ENCODE measurements at places on chromosomes 4 and X.

GRCh38 chr4:73653695-73654106 is 33.5 kb upstream of the RASSF6 start:
- DNase-seq, result peak; percentile 52

- no peak for DNase-seq
These were observed 4.3 kb upstream of the TSPAN5 start for GRCh38 chr4:98662626-98663225.

- no peak for DNase-seq
These were observed 251.1 kb downstream of the GLUD2 start for GRCh38 chrX:121298499-121298898.

DNA sequence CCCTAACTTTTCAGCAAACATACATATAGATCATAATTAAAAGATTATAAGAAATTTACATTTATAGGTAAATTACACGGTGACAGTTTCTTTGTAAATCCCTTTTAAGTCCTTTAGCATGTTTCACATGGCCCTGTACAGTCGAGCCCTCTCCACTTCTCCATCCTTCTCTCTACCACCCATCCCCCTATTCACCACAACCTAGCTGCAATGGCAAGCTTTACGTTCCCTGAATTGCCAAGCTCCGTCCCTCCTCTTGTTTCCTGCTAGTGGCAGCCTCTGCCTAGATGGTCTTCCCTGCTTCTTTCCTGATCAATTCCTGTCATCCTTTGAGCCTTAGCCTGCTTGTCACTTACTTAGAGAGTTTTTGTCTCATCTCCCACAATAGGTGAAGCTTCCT is 116.2 kb downstream of the TMA16 start:
- no peak for DNase-seq

GRCh38 chr4:7985891-7986441 is 46.3 kb upstream of the AFAP1 start:
- peak; percentile 12 for DNase-seq

- no peak for DNase-seq
These were observed 184.8 kb downstream of the GBA3 start for GRCh38 chr4:22877486-22878052.

DNA sequence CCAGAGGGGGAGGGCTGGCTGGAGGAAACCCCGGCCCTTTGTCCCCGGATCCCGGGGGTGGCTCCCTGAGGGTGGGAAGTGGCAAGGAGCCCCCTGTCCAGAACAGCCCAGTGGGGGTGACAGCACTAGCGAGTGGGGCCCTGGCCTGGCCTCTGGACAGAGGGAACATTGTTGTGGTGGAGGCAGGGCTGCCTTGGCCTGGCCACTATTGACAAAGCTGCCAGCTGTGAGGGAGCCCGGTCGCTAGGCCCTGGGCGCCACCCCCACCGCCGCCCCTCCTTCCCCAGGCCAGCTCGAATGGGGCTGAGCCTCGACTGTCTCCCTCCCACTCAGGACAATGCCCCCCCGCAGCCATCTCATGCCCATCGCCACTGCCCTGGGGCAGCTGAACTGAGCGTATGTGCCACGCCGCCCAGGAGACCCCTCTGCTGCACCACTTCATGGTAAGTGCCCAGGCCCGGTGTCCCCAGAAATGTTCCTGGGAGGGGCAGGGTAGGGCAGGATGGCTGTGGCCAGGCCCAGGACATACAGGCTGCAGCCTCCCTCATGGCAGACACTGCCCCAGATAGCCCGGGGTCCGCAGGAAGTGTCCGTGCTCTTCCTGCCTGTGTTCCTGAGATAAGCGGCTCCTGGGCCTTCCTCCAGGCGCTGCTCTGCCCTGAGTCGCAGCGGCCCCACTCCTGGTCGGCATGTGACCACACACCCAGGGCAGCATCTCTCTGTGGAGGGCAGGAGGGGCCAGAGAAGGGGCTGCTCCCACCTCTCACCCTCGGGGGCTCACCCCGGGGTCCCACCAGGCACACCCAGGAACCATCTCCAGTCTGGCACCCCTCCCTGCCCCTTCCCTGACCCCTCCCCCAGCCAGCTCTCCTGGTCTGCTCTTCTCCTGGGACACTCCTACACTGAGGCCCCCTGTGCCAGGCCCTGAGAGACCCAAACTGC is 1.4 kb downstream of the PLXNB3 start:
- DNase-seq, result no peak

DNA sequence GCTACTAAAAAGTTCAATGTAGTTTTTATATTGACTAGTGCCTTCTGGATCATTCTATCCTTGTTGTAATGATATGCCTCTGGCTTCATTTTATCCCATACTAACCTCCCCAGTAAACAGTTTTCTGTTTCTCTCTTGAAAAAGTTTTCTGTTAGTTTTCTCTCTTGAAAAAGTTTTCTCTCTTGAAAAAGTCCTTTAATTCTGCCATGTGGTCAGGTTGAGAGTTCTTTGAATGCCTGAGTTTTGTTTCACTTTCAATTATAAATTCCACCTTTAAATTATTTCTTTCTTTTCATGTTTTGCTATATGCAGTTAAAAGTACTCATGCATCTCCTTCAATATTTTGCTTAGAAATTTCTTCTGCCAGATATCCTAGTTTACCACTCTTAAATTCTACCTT is 1139.6 kb downstream of the STPG2 start:
- no peak for DNase-seq

Measured in kidney glomerular epithelial cell (primary cell).